ENCODE measurements at places on chromosomes 11 and 22. TPM values are rescaled to one million over a fixed set of nuclear protein-coding genes. Genes with fewer than 3 reads are reported as not detected.

The BDNF gene
- total RNA-seq, result 0.08 TPM

The CRYBB2 gene
- not detected for total RNA-seq

The NLRP6 gene
- not detected for total RNA-seq

The CFAP68 gene
- total RNA-seq, result 16.4 TPM

Measured in hair follicular keratinocyte (primary cell).